ENCODE measurements at places on chromosomes 12 and 14.

- peak; percentile 85 for DNase-seq
These were observed 141.0 kb downstream of the ZFP36L1 start for GRCh38 chr14:68651652-68652432.

DNA sequence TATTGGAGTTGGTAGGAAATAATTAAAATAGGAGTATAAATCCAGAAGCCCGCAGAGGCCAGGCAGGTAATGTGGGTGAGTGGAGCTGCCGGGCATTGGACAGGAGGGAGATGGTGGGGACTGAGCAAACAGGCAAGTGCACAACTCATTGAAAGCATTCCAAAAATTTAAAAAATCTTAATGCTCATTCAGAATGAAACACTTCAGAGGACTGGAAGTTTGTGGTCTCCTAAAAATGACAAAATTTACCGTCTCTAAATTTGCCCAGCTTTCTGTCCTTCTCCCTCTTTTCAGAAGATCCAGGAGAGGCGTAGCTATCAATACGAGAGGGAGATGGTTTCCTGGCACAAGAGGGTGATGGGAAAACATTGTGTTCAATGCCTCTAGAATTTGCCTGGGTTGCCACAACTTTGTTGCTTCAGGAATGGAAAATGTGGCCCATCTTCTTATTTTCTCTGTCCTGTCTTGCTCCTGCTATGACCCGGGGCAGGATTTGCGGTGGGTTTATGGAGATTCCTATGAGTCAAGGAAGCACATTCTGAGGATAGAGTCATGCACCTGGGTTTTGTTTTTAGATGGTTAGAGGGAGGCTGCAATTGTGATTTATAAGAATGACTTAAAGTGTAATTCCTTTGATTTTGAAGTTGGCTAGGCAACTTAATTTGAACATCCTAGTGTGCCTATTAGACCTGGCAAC, 72.2 kb downstream of the BORCS5 start:
- DNase-seq = no peak

DNA sequence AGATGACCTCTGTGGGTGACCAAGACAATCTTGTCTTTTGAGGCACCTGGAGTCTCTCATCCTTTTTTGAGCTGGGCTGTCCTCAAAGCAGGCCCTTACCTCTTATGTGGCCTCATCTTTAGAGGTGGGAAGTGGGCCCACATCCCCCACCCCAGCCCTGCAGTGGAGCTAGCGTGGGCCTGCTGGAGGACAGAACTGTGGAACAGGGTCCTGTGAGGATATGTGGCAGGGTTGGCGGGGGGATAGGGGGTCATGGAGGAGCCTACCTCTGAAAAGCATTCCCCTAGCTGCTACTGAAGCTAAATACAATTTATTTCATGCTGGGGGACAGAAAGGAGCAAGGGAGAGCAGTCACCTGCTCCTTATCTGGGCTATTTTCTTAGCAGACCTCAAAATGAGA, 457 bp upstream of the GPD1 start:
- no peak for DNase-seq

GRCh38 chr12:86186449-86186848, 69.7 kb downstream of the MGAT4C start:
- no peak for DNase-seq

Data from lung (tissue), 17 donors.